ENCODE measurements at places on chromosomes 12 and 14.

GRCh38 chr14:104292084-104292970 is 153.9 kb downstream of the KIF26A start:
- no peak for DNase-seq

DNA sequence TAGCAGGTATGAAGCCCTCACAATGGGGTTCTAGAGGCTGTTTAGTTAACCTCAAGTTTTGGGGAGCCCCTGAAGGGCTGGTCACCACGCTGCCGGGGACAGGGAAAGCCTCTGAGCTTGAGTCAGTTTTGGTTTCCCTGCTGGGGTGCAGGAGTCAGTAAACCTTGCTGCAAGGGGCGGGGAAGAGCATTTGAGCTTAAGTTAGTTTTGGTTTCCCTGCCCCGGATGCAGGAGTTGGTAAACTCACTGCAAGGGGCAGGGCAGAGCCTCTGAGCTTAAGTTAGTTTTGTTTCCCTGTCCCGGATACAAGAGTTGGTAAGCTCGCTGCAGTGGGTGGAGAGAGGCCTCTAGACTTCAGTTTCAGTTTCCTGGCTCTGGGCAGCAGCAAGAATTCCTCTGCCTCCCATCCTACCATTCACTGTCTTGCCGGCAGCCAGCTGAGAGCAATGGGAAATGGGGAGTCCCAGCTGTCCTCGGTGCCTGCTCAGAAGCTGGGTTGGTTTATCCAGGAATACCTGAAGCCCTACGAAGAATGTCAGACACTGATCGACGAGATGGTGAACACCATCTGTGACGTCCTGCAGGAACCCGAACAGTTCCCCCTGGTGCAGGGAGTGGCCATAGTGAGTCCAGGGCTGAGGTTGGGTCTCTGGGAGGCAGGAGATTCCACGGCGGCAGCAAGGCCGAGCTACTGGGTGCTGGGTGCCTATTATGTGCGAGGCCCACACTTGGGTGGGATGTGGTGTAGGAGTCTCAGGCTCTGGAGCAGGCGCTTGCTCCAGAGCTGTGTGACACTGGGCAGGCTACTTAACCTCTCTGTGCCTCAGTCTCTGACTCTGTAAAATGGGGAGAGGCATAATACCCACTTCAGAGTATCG is at the start of gene OAS2:
Gene OAS2, plus strand, starts transcription at position 357 of the 878 bp plus-strand sequence. Its CDS starts 90 bp downstream, at position 447.
- DNase-seq: peak; percentile 78

DNA sequence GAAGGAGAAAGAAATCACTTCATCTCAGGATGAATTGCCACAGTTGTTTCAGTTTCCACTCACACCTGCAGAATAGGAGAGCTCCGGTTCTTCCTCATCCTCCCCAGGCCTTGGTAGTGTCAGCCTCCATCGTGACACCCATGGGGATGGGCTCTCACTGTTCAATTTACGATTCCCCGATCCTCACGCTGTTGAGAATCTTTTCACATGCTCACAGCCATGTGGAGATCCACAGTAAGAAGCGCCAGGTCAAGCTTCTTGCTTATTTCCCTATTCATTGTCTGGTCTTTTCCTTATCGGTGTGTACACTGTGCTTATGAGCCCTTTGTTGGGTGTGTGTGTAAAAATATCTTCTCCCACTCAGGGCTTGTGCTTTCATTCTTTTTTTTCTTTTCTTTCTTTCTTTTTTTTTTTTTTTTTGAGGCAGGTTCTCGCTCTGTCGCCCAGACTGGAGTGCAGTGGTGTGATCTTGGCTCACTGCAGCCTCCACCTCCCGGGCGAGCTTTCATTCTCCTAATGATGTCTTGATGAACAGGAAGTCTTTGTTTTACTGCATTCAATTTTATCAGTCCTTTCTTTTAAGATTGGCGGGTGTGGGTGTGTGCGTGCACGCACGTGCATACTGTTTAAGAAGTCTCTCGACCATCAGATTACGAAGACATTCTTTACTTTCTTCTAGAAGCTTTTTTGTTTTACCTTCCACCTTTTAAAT is 21.5 kb downstream of the RIN3 start:
- DNase-seq: no peak

DNA sequence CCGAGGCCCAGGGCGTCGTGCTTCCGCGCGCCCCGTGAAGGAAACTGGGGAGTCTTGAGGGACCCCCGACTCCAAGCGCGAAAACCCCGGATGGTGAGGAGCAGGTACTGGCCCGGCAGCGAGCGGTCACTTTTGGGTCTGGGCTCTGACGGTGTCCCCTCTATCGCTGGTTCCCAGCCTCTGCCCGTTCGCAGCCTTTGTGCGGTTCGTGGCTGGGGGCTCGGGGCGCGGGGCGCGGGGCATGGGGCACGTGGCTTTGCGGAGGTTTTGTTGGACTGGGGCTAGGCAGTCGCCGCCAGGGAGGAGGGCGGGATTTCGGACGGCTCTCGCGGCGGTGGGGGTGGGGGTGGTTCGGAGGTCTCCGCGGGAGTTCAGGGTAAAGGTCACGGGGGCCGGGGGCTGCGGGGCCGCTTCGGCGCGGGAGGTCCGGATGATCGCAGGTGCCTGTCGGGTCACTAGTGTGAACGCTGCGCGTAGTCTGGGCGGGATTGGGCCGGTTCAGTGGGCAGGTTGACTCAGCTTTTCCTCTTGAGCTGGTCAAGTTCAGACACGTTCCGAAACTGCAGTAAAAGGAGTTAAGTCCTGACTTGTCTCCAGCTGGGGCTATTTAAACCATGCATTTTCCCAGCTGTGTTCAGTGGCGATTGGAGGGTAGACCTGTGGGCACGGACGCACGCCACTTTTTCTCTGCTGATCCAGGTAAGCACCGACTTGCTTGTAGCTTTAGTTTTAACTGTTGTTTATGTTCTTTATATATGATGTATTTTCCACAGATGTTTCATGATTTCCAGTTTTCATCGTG is 612 bp downstream of the MDM2 start:
- peak; percentile 84 for DNase-seq

DNA sequence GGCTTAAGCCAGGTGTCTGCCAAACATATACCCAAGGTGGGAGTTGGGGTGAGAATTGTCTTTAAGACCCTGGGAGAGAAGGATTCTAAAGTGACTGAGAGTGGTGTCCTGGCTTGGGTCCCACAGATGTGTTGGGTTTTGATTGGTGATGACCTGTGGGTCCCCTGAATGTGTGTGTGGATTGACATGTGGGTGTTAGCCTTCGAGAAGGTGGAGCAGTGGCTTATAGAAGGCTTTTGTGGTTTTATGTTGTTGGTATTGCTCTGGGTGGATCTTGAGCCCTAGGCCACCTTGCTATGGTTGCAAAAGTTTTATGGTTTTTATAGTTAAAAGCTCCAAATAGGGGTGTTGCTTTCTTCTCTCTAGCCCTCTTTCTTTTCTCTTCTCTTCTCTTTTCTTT is 29.7 kb downstream of the PLEKHG3 start:
- DNase-seq: no peak

DNA sequence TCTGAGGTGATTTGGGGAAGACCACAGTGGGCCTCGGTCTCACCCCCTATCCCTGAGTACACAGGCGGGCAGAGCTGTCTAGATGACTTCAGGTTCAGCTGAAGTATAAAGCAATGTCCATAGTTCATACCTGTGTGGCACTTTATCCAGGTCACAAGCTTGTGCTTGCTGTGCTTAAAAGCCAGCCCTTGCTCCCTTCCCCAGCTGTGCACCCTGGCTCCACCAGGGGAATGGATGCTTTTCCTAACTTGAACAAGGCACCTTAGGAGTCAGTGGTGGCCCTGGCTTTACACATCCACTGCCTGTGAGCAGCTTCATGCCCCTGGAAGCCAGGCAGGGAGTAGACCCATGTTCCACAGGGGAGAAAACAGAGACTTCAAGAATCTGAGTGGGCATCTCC is 5.5 kb downstream of the CARMIL3 start:
- DNase-seq: no peak

DNA sequence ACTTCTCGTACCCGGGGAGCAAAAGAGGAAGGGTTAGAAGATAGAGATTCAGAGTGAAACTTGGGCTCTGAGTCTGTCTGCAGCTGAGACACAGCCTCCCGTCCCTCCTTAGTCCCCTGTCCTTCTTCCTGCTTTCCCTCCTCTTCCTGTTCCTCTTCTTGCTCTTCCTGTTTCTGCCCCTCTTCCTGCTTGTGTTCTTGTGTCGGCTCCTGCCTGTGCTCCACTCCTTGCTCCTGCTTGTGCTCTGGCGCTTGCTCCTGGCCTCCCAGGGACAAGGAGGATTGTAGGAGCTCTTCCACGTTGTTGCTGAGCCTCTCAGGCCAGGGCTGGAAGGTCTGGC is 3.0 kb downstream of the ACRBP start:
- no peak for DNase-seq

- peak; percentile 65 for DNase-seq
Measured at GRCh38 chr12:112121780-112122565, 3.4 kb upstream of the TRAFD1 start.

GRCh38 chr12:11693601-11694000 is 44.1 kb downstream of the ETV6 start:
- DNase-seq: no peak

DNA sequence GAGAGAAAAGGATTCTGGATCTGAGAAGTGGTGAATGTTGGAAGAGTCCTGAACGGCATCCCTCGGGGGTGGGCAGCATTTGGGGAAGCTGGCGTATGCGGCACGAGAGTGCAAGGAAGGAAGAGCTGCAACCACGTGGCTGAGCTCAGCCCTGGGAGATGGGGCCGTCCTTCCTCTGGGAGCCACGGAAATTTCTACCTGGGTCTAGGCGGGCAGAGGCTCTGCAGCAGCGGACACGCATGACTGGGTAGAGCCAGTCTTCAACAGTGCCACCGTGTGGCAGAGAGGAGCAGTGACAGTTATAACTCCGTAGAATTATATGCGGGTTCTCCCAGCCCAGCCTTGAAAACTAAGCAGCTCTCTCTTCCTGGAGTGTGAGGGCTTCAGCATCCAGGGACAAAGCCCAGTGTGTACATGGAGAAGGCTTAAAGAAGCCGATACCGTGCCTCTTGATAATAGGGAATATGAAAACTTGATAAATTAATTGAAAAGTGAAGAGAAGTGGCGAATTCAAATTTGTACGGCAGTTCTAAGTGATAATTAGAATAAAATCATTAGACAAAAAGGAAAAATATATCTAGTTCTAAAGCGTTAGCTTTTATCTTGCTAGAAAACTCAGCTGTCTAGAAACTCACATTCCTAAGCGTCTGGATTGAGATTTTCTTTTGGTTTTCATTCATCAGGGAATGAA is 82.9 kb upstream of the STXBP6 start:
- DNase-seq: peak; percentile 55

DNA sequence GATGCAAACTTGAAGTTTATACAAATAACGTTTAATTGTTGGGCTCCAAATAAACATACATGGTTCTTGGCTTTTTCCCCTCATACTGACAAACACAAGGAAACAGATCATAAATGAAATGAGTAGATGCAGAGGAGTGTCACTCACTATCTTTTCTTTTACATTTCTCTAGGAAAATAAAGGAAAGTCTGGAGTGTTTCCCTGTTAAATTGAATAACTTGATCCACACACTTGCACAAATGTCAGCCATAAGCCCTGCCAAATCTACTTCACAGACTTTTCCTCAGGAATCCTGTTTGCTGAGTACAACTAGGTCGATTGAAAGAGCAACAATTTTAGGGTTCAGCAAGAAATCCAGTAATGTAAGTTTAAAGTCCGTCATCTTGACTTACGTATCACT is 175.3 kb downstream of the PLCZ1 start:
- DNase-seq: no peak

DNA sequence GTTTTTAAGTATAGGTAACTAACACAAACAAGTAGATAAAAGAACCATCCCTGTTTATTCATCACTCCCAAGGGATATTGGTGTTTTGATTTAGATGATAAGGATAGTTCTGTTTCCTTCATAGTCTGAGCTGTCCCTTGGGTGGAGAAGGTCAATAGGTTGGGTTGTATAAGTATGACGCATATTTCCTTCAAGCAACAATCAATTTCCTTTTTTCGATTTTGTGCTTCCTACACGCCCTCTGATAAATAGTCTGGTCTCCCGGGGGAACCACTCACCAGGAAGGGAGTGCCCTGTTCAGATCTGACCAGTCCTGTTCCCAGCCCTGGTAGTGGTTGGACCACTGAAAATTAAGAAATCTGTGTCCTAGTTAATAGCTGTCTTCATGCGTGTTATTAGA is 378.8 kb upstream of the FAR2 start:
- no peak for DNase-seq

- peak; percentile 90 for DNase-seq
Measured at GRCh38 chr14:104650057-104650980, 39.1 kb upstream of the INF2 start.

- no peak for DNase-seq
Measured at GRCh38 chr12:52695039-52695438, 8.3 kb downstream of the KRT77 start.

DNA sequence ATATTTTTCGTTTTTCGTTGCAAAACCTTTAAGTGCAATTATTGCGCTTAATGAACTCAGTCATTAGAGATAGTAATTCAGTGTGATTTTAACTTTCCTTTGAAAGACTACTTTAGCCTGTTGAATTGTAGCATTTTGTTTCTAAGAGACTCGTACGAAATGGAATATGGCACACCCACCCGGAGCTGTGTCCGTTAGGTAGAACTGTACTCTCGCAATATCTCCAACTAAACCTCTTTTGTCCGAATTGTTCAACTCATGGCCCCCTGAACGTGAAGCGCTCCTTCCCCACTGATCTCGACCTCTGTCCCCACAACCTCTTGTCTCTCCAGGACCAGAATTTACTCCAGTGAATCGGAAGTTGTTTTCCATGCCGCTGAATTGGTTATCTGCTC is 800 bp downstream of the PCNX4 start:
- peak; percentile 22 for DNase-seq

GRCh38 chr14:53744857-53745256 is 211.8 kb downstream of the BMP4 start:
- no peak for DNase-seq

DNA sequence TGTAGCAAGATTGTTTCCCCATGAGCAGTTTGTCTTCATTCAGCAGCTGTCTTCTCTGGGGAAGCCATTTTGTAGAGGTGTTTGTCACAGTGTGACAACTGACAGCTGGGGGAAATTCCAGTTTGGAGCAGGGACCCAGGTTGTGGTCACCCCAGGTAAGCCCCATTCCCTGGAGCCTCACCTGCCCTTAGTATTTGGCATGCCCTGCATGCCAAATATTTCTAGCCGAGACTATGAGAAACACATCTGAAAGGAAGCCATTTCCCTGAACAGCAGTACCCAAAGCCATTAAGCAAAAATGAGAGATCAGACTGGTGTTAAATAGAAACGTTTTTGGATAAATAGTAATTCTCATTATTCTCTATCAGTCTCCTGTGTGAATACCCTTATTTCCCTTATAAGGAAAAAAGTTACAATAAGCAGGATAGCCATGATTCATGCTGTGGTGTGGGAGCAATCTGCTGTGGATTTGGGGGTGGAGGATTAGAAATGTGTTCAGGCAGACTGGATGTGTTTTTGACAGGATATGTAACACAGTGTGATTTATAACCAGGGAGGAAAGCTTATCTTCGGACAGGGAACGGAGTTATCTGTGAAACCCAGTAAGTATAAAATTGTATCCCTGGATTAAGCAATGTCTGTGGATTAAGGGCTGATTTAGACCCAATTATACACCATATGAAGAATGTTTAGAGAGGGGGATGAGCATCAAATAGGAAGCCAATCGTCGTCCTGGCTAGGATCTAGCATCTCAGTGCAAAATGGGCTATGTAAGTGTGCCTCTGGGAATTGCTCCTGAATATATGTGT is 68.9 kb downstream of the DAD1 start:
- DNase-seq: peak; percentile 60
